ENCODE measurements at places on chromosomes 7 and 10.

GRCh38 chr7:77553123-77553522 is 16.0 kb downstream of the PTPN12 start:
- no peak for DNase-seq

- DNase-seq = no peak
These were observed 714.8 kb upstream of the GALNT17 start for GRCh38 chr7:70416986-70417655.

DNA sequence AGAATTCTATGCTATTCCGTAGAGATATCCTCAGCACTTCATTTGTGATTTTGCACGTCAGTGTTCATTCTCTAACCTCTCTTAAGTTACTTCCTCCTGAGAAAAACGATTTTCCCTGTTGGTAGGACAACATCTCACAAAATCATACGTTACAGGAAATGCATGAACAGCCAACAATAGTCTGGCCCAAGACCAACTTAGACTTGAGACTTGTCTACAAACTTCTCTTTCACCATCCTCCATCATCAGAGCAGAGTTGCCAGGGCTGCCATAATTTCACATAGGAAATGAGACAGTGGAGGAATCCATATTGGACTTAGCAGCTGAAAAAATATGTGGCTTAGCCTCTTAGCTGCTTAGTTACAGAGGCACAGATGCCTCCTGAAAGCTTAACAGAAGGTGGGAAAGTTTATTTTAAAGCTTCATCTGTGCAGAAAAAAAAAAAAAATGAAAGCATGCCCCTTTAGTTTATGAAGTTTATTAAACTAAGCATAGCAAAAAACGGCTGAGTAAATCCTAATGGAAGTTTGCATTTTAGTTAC is 222.5 kb upstream of the CACNA2D1 start:
- DNase-seq = no peak

DNA sequence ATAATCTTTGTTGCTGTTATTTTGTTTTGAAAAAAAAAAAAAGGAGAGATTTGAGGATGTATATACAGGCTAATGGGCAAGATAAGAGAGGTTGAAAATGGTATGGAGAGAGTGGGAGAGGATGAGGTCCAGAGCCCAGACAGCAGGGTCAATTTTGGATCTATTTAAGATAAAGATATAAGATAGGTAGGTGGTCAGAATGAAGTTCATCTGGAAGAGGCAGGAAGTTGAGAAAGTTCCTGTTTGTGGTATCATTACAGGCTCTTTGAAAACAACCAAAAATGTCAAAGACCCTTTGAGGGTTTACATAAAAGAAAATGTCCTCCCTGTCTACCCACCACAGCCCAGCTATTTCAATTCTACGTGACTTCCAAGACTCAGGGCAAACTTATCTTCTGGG is 7.5 kb downstream of the CEP41 start:
- no peak for DNase-seq

DNA sequence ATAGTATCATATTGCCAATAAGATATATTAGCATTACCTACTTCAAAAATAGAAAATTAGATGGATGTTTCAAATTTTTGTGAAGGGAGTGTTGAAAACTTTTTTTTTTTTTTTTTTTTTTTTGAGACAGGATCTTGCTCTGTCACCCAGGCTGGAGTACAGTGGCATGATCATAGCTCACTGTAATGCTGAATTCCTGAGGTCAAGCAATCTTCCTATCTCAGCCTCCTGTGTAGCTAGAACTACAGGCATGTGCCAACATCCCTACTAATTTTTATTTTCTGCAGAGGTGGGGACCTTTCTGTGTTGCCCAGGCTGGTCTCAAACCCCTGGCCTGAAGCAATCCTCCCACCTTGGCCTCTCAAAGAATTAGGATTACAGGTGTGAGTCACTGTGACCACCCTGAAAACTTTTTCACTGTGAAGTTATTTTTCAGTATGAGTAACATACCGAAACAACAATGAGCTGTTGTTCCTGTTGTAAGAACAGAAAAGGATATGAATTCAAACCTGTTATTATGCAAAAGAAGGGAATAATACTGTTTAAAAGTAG is 266.9 kb downstream of the NEBL start:
- no peak for DNase-seq

GRCh38 chr10:50375051-50375452 is 123.7 kb upstream of the ASAH2 start:
- no peak for DNase-seq

DNA sequence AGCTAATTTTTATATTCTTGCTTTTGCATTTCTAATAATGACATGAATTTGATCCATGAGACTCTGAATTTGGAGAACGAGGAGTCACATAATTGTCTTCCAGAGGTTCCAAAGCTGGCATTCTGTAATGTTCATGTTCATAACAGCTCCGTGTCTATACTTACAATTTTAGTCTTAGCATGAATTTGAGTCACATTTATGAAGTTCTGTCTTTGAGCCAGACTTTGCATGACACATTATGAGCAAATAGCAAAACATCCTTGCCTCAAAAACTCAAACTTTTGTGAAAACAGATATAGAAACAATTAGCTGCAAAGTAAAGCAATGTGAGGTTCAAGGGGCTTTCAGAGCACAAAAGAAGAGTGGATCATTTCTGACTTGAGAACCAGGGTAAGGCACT is 44.5 kb upstream of the CAV2 start:
- no peak for DNase-seq

DNA sequence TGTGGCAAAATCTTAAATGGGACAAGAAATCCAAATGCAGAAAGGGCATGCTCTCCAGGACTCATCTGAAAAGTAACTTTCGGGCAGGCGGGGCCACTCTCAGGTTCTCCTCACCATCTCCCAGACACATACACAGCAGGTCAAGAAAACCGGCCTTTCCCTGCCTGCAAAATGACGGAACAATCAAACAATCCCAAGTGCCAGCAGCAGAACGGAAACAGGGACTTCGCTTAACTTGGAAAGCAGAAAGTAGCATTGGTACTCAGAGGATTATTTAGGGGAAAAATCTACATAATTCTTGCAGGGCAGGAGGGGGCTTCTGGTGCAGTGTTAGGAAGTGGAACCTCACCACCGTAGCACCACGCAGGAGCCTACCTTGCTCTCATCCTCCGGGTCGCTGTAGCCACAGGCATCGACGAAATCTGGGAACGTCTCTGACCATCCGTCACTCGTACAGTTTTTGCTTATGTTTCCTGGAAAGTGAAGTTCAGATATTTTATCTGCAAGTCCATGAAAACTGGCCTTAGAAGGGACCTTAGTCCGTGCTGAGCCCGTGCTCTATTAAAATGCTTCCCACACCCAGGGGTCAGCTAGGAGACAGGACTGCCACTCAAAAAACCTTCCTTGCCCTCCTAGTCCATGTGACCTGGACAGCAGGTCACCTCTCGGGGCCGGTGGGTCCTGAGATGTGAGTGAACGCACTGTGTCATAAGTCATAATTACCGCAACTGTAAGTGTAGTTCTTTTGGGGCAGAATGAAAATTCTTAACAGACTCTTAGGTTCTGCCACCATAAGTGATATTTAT is 41.1 kb downstream of the VIPR2 start:
- DNase-seq = no peak

DNA sequence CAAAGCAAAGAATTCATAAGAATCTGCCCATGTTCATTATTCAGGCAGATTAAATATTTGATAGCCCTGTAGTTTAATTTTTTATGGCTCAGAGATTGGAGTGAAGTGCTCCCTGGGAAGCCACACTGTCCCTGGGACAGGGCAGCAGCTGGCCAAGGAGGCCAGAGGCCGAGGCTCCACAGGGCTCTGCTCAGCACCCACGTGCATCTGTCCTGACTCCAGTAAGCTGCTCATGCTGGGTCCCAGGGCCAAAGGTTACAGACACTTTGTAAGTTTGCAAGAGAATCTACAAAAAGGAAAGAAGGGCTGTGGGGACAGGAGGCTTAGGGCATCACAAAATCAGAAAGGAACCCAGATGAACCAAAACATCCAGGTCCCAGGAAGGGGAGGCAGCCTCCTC is 155.5 kb downstream of the KCNMA1 start:
- DNase-seq = no peak

GRCh38 chr7:147775516-147776284 is 814.9 kb upstream of the C7orf33 start:
- no peak for DNase-seq

DNA sequence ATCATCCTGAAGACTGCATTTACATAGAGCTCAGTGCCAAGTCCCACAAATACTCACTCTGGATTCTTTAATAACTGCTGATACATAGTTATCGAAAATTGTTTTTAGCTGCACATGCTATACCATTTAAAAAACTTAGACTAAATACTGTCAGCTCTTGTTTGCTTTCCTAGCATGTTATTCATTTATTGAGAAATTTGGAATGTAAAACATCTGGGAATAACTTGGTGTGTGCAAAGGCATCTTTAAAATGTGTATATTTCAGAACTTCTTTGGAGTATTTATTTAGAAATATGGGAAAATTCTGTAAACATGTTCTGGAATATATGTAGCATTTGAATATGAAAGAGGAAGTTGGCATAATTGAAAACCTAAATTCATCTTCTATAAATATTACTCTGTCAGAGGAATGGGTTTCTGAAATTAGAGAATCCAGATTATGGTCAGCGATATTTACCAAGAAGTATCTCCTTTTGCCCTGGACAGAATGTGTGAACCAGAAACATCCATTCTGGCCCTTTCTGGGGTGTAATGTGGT is 119.7 kb downstream of the ARID5B start:
- DNase-seq = no peak

GRCh38 chr7:11212080-11212711 is 238.5 kb downstream of the PHF14 start:
- DNase-seq = no peak

- DNase-seq = no peak
These were observed 20.9 kb downstream of the AQP1 start for GRCh38 chr7:30932562-30932961.

GRCh38 chr7:6359021-6359420 is 86.6 kb upstream of the CYTH3 start:
- no peak for DNase-seq

GRCh38 chr10:97331153-97331703 is 3.3 kb downstream of the FRAT2 start:
- DNase-seq = no peak

GRCh38 chr10:101330631-101331225 is 23.2 kb upstream of the BTRC start:
- DNase-seq = no peak

- no peak for DNase-seq
These were observed 85.4 kb upstream of the NPTX2 start for GRCh38 chr7:98531717-98532116.

GRCh38 chr10:68224810-68225209 is 7.1 kb downstream of the ATOH7 start:
- no peak for DNase-seq

All from thoracic aorta (tissue), 2 donors.